Testis (tissue), 5 donors: ENCODE measurements at places on chromosomes 4 and X.

DNA sequence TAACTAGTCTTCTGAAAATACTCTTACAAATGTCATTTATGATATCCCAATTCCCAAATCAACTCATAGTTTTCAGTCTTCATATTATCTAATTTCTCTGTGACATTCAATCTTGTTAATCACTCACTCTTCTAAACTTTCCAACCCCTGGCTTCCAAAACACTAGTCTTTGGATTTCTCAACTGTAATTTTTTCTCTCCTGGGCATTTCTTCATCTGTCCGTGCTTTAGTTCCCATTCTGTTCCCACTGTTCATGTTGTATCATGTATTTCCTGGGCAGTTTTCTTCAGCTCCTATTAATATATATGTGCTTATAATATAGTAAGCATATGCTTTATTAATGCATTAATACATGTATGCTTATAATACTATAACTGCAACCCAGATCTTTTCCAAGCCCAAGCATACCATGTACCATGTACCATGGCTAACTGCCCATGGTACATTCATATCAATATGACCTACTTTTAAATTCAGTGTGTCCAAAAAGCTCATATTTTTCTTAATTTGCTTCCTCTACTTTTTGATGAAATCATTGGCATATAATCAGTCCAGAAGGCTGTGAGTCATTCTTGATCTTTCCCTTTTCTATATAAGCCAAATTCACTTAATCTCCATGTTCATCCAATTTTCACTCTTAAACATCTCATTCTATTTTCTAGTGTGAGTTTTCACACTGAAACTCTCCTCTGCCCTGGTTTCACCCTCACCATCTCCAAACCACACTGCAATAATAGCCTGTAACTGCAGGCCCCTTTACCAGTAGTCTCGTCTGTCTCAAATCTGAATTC lies 21.3 kb upstream of the GK2 start:
- no peak overlapping the region for H3K27ac ChIP-seq
- H3K4me3 ChIP-seq: no peak overlapping the region
- no peaks in the 10 kb centered on the region for H3K4me1 ChIP-seq
- no peaks in the 10 kb centered on the region for H3K27me3 ChIP-seq
- no peaks in the 10 kb centered on the region for H3K36me3 ChIP-seq

DNA sequence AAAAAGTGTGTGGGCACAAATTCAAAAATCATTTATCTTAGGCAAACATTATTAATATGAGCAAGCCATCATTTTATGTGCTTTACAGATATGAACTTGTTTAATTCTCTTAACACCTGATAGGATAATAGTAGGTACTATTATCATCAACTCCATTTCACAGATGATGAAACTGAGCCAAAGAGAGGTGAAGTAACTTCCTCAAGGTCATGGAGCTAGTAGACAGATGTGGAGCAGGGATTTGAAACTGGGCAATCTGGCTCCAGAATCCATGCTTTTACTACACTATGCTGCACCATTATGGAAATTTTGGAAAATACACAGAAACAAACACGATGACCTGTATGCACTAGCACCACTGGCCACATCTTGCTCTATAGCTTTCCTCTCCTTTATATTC lies 1.0 kb upstream of the PIN4 start:
- no peak for DNase-seq
- peak overlapping the region; percentile 63 for H3K27ac ChIP-seq
- H3K4me3 ChIP-seq: no peak overlapping the region

DNA sequence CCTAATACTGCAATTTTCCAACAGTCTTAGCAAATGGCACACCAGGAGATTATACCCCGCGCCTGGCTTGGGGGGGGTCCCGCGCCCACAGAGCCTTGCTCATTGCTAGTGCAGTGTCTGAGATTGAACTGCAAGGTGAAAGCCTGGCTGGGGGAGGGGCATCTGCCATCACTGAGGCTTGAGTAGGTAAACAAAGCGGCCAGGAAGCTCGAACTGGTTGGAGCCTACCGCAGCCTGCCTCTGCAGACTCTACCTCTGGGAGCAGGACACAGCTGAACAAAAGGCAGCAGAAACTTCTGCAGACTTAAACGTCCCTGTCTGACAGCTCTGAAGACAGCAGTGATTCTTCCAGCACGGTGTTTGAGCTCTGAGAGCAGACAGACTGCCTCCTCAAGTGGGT lies 172.8 kb upstream of the NAP1L5 start:
- H3K27me3 ChIP-seq: no peaks in the 10 kb centered on the region
- no peak overlapping the region for H3K4me3 ChIP-seq
- H3K4me1 ChIP-seq: no peaks in the 10 kb centered on the region
- H3K27ac ChIP-seq: no peak overlapping the region

DNA sequence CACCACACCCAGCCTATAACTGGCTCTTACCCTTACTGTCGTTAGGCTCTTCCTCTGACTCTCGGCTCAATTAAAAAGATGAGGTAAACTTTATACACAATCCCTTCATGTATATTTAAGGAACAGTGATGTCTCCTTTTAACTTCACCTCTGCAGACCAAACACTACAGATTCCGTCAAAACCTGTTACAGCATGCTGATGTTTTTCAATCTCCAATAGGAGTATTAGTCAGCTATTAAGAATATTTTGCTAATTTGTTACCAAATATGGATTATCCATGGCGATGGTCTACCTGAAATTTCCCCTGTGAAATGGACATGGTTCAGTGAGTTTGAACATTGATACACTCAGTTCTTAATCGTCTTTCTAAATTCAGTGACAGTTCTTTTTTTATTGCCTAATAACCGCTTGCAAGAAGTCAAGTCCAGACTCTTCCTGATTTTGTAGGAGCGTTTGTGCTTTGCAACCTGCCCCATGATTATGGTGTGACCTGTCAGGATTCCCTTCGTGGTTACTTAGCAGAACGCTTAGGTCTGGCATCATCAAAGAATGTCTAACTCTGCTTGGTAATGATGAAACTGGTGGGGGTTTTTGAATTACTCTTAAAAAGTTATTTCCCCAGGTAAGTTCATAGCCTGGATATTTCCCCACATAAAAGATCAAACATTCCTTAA lies 72.2 kb upstream of the STOX2 start:
- H3K36me3 ChIP-seq: no peaks in the 10 kb centered on the region
- H3K4me3 ChIP-seq: no peak overlapping the region
- H3K27ac ChIP-seq: no peak overlapping the region
- no peak for DNase-seq

DNA sequence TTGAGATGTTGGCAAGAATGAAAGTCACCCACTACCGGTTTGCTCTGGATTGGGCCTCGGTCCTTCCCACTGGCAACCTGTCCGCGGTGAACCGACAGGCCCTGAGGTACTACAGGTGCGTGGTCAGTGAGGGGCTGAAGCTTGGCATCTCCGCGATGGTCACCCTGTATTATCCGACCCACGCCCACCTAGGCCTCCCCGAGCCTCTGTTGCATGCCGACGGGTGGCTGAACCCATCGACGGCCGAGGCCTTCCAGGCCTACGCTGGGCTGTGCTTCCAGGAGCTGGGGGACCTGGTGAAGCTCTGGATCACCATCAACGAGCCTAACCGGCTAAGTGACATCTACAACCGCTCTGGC lies 12.3 kb downstream of the RPL9 start:
- H3K27ac ChIP-seq: no peak overlapping the region
- H3K36me3 ChIP-seq: no peaks in the 10 kb centered on the region
- DNase-seq: no peak
- H3K27me3 ChIP-seq: no peaks in the 10 kb centered on the region
- peaks cover 3% of the 10 kb centered on the region for H3K4me1 ChIP-seq

GRCh38 chr4:66430856-66431255 lies 760.6 kb upstream of the EPHA5 start:
- H3K27me3 ChIP-seq: no peaks in the 10 kb centered on the region
- H3K36me3 ChIP-seq: no peaks in the 10 kb centered on the region
- no peak overlapping the region for H3K4me3 ChIP-seq
- no peak for DNase-seq
- no peaks in the 10 kb centered on the region for H3K4me1 ChIP-seq
- no peak overlapping the region for H3K27ac ChIP-seq

- H3K27ac ChIP-seq: no peak overlapping the region
- no peak overlapping the region for H3K4me3 ChIP-seq
- no peak for DNase-seq
- no peaks in the 10 kb centered on the region for H3K27me3 ChIP-seq
These were observed 113.2 kb downstream of the USP9X start for GRCh38 chrX:41198410-41198809.

DNA sequence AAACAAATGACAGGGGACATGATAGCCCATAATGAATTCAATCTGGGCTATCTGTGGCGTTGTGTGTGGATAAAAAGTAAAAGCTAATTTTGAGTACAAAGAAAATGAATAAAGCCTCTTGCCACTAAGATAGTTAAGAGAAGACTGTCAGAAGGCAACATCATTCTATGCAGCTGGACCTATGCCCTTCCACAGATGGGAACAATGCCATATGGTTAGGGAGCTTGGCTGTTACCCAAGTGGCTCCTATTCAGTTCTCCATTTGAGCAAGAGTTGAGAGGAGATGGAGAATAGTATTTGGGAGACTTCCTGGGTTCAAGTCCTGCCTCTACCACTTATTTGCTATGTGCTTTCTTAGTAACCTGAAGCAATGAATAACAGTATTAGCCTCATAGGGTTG lies 107.7 kb downstream of the ANXA3 start:
- H3K4me3 ChIP-seq: no peak overlapping the region
- no peak for DNase-seq
- H3K36me3 ChIP-seq: no peaks in the 10 kb centered on the region
- no peaks in the 10 kb centered on the region for H3K27me3 ChIP-seq
- H3K4me1 ChIP-seq: no peaks in the 10 kb centered on the region

- peak overlapping the region; percentile 96 for H3K27ac ChIP-seq
- peak overlapping the region; percentile 98 for H3K4me3 ChIP-seq
- peaks cover 45% of the 10 kb centered on the region for H3K4me1 ChIP-seq
- H3K27me3 ChIP-seq: no peaks in the 10 kb centered on the region
- no peak for DNase-seq
These were observed 1.2 kb downstream of the CHIC2 start for GRCh38 chr4:54063229-54063628.

DNA sequence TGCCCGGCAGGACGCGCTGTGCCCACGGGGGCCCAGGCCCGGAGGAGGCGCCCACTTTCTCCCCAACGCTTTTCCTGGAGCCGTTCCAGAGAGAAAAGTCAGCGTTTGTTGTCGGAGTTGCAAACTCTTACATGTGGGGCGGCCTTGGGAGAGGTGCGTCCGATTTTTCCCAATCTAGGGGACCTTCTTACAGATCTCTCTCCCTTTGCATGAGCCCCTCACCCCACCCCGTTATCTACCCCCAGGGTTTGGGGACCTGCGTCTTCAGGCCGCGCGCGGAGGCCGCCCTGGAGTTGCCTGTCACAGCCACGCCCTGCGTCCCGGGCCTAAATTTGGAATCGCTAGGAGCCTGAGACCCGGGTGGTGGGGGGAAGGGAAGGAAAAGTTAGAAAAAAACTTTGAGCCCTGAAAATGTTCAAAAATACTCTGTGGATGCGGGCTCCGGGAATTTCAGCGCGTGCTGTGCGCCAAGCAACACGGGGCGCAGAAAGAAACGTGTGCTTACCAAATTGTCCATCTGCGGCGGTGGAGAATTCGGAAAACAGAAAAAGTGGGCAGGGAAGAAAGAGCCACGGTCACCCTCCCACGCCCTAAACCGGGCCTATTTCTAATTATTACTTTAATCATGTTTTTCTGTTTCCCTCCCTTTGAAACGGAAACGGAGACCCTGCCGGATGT lies 587 bp downstream of the CD99 start:
- peak overlapping the region; percentile 85 for H3K27ac ChIP-seq
- DNase-seq: peak; percentile 72
- H3K4me1 ChIP-seq: peaks cover 40% of the 10 kb centered on the region

GRCh38 chr4:133247861-133248260 lies 98.8 kb downstream of the PCDH10 start:
- DNase-seq: no peak
- H3K4me3 ChIP-seq: no peak overlapping the region
- H3K4me1 ChIP-seq: no peaks in the 10 kb centered on the region
- H3K27ac ChIP-seq: no peak overlapping the region
